Stimulated activated CD8-positive, alpha-beta memory T cell treated with anti-CD3 and anti-CD28 coated beads, Interleukin-7, amount 100 ng/mL, for 4 hours (primary cell): ENCODE measurements at places on chromosomes 1 and 21.

GRCh38 chr1:167502192-167502551 lies 16.2 kb downstream of the CD247 start:
- no peak for DNase-seq

GRCh38 chr1:237875291-237875690 lies 15.4 kb downstream of the ZP4 start:
- DNase-seq, result no peak

- DNase-seq, result no peak
Measured at GRCh38 chr1:237124856-237125462, 83.0 kb downstream of the RYR2 start.

DNA sequence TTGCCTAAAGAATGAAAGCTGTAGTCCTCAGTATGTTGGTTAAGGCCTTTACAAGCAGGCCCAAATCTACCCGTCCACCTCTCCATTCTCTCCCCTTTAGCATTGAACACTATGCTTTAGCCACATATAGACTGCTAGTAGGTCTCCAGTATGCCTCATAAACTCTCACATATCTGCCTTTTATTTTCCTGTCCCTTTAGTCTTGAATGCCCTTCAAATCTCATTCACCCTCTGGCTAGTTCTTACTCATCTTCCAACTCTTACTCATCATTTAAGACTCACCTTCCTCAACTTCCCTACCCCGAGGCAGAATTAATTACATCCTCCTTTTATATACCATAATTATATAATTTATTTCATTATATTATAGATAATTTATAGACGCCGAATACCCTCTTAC lies 78.7 kb upstream of the TSPAN2 start:
- DNase-seq, result no peak

DNA sequence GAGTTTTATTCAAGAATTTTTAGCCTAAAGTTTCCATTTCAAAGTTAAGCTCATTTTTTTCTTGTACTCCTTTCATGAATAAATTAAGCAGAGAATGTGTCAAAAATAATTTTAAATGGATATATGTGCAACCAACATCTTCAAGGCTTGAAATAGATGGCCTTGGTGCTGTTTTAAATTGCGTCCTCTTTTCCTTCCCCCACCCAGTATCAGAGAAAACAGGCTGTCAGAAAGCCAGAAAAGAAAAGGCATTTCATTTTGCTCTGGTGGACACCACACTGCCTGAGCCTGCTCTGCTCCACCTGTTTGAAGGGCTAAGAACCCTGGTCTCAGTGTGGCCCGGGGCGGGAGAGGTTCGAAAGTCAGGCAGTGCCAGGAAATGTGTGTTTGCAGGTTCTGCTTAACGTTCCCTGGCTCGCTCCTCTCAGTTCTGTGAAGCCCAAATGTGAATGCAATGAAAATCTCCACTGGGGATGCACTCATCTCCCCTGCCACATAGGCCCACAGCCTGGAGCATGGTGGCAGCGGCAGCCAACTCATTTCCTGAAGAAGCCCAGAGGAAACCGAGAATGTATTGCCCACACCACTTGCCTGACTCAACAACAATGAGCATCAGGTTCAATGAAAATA lies 134.4 kb downstream of the SDCCAG8 start:
- DNase-seq, result no peak
